Aorta (tissue), 5 donors: ENCODE measurements at places on chromosomes 1 and 21. TPM values are rescaled to one million over a fixed set of nuclear protein-coding genes. Genes with fewer than 3 reads are reported as not detected.

DNA sequence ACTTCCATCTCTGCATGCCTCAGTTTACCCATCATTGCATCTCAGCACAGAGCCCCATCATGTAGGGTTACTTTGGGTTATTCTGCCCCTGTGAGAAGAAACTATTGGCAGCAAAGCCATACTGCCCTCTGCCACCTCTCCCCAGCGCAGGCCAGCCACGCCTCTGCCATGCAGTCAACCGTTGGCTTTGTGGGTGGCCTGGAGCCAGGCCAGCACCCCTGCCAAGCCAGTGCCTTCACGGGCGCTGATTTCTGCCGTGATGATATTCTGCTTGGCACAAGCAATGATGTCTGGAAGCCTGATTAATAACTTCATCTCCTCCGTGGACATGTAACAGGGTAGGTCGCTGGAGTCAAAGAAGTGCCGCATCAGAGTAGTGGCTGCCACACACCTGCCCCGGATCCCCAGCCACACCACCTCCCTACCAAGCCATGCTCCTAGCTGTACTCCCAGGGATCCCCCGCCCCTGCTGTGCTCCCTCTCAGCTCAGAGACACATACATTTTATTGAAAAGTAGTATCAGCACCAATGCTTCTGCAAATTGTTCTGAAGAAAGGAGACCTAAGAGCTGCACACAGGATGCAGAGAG is 15.0 kb upstream of the CEP85 start:
- H3K4me3 ChIP-seq = no peak overlapping the region
- no peaks in the 10 kb centered on the region for H3K4me1 ChIP-seq
- H3K27me3 ChIP-seq = no peaks in the 10 kb centered on the region
- H3K27ac ChIP-seq = no peak overlapping the region

DNA sequence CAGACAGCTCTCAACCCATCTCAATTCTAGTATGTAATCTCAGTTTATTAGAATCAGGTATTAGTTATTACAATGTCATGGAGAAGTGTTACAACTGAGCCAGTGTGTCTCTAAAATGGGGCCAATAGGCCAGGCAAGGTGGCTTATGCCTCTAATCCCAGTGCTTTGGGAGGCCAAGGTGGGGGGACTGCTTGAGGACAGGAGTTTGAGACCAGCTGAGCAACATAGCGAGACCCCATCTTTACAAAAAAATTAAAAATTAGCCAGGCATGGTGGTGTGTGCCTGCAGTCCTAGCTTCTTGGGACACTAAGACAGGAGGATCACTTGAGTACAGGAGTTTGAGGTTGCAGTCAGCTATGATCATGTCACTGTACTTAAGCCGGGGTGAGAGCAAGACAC is 104.9 kb downstream of the BCAR3 start:
- H3K27ac ChIP-seq = no peak overlapping the region
- H3K4me1 ChIP-seq = no peaks in the 10 kb centered on the region
- H3K27me3 ChIP-seq = no peaks in the 10 kb centered on the region
- H3K36me3 ChIP-seq = peaks cover 11% of the 10 kb centered on the region
- H3K4me3 ChIP-seq = no peak overlapping the region

The PLA2G2A gene
- total RNA-seq = 901 TPM

The CCDC185 gene
- total RNA-seq = not detected
